ENCODE measurements at places on chromosomes 11 and 22.

GRCh38 chr22:49585461-49586243 lies 242.0 kb downstream of the BRD1 start:
- no peak for DNase-seq

GRCh38 chr11:27861706-27862430 lies 161.6 kb upstream of the BDNF start:
- no peak for DNase-seq

DNA sequence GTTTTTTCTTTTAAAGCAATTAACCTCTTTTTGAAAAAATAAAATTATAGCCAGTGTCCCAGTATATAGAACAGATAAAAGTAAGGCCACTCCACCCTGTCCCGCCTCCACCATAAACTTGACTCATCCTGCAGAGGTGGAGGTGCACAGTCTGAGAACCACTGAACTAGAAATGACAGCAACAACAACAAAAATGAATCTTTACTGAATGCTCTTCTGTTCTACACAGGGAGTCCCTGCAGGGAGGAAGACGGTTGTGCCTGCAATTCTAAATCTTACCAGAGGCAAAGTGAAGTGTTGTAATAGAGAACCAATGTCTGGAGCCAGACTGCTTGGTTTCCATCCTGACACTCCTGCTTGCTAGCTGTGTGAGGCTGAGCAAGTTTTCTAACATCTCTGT lies 162.3 kb downstream of the FBXO7 start:
- DNase-seq = no peak

GRCh38 chr11:126186708-126187529 lies 24.5 kb downstream of the RPUSD4 start:
- DNase-seq = no peak

Data from stimulated activated CD4-positive, alpha-beta T cell treated with anti-CD3 and anti-CD28 coated beads, Interleukin-15, amount 100 ng/mL, for 1 hour (primary cell).